ENCODE measurements at places on chromosomes 5 and 9.

DNA sequence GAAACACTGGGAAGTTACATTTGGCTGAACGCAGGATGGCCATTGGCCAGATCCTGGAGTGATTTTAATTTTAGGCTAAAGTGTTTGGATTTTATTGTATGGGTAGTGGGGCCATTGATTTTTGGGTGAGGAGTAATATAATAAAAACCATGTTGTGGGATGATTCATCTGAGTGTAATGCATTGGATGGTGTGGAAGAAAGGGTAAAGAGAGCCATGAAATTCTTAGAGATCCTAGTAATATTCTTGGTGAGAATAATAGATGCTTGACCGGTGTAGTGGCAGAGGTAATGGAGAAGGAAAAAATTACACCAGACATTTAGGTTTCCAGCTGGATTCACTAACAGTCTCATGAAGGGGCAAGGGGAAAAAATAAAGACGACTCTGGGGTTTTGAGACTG, 158.1 kb downstream of the NPR3 start:
- no peak for DNase-seq

GRCh38 chr9:15824310-15824709, 271.5 kb downstream of the CCDC171 start:
- DNase-seq = peak; percentile 48

DNA sequence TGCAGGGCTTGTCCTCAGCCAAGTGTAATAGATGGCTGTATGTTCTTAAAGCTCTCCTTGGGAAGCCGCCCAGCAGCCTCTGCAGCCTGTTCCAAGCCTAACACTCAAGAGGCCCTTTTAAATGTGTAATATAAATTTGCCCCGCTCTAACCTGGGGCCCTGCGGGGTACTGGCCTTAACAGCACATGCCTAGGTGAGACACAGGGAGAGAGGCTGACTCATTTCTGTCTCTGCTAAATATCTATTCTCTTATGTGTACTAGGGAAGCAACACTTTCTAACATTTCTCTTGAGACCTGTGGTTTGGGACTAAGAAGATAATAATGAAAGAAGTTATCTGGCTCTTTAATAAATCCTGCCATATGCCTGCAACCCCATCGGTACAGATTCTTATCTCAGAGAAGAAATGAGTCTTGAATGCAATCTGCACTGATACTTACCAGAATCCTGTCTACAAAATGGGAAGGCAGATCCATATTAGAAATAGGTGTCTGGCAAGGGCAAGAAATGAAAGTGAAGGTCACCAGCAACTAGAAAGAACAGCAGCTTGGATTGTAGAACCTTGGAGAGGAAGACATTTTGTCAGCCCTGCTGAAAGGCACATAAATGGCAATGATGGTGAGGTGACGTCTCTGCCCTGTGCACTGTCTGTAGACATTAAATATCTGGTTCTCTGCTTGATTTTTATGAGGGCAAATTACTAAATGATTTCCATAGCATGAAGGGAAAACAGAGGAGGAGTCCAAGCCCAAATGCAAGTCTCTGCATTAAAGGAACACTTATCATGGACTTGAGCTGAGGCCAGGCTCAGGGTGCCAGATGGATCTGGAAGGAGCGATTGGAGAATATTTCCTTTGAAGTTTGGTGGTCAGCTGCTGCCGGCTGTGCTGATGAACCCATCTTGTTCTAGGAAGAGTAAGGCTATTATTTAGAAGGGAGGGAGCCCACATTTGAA, 14.5 kb upstream of the TGFBI start:
- no peak for DNase-seq

DNA sequence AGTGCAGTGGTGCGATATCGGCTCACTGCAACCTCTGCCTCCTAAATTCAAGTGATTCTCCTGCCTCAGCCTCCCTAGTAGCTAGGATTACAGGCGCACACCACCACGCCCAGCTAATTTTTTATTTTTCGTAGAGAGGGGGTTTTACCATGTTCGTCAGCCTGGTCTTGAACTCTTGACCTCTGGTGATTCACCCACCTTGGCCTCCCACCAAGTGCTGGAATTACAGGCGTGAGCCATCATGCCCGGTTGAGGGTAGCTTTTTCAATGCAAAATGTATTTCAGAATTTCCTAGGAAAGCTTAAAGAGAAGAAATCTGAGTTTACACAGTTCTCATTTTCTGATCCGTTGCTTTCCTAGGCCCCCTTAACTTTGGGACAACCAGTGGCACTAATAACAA, 15.7 kb downstream of the BDP1 start:
- no peak for DNase-seq

GRCh38 chr5:9831823-9832222, 201.7 kb upstream of the TAS2R1 start:
- no peak for DNase-seq

GRCh38 chr5:44821164-44821563, 12.4 kb downstream of the MRPS30 start:
- DNase-seq = no peak

GRCh38 chr9:935348-935965, 41.0 kb upstream of the DMRT3 start:
- no peak for DNase-seq

GRCh38 chr9:107136296-107136695, 146.8 kb upstream of the RAD23B start:
- DNase-seq = no peak

GRCh38 chr5:177386542-177386941, 2.3 kb downstream of the SLC34A1 start:
- DNase-seq = no peak

DNA sequence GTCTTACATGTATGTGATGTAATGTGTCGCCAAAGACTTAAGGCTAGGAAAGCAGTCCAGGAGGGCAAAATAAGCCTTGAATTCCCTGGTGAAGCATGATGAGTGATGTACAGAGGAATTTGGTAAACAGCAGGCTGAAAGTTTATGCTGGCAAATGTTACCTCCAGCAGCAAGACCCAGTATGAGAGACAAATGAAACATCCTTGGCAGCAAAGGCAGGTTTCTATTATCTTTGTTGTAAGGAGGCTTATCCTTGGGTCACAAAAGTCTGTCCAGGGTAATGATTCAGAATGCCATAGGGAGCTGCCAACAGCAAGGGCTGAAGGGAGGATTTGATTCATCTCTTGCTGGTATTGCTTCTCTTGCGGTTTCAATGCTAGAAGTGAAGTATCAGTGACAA, 75.9 kb upstream of the HTR4 start:
- DNase-seq = peak; percentile 12

GRCh38 chr9:100472268-100472667, 681 bp upstream of the TMEFF1 start:
- no peak for DNase-seq

GRCh38 chr5:42874621-42875198, 63.0 kb upstream of the SELENOP start:
- DNase-seq = no peak

All from fibroblast of the conjunctiva (primary cell).